H9 (cell line): ENCODE measurements at places on chromosomes 12 and 14.

- no peak for DNase-seq
Measured at GRCh38 chr12:54126029-54126695, 62.6 kb downstream of the SMUG1 start.

DNA sequence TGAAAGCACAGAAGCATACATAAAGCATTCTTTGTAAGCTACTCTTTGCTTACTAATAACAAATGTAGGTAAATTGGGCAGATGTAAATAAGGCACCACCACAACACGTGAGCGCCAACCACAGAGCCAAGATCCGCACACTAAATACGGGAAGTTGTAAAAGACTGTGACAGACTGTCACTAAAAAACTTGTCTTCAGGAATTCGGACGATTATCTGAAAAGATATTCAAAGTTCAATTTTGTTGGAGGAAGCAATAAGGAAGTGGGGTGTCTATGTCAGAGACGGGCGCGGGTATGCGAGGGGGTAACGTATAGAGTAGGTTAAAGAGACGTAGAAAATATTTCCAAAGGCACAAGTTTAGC, 1.5 kb upstream of the HSP90B1 start:
- DNase-seq: no peak

DNA sequence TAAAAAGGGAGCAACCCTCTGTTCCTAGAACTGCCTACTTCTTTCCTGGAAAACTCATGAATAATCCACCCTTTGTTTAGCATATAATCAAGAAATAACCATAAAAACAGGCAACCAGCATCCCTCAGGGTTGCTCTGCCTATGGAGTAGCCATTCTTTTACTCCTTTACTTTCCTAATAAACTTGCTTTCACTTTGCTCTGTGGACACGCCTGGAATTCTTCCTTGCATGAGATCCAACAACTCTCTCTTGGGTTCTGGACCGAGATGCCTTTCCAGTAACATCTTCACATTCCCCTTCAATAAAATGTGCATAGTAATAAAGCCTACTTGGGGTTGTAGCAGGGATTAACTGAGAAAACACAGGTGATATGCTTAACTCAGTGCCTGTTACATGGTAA, 286.4 kb upstream of the AMIGO2 start:
- no peak for DNase-seq

GRCh38 chr14:106455026-106455425, 928.6 kb downstream of the TMEM121 start:
- no peak for DNase-seq

DNA sequence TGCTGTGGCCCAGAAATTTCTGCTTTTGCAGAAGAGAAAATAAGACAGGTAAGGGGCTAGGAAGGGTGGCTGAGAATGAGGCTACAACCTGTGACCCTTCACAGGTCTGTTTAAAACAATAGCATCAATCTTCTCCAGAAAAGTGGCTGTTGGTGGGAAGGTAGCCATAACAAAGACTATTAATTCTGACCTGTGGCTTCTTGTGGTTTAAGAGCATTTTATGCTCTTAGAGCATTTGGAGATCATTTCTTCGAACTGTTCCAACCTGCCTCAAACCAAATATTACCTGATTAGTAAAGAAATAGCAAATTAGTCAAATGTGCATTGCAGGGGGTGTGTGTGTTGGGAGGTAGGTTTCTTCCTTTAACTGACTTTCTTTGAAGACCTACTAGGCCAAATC, 15.2 kb upstream of the TCP11L2 start:
- no peak for DNase-seq

GRCh38 chr14:93723001-93723400, 65.3 kb downstream of the PRIMA1 start:
- DNase-seq: no peak

GRCh38 chr12:49097381-49097780, 2.8 kb upstream of the DHH start:
- no peak for DNase-seq

- no peak for DNase-seq
Measured at GRCh38 chr14:89794096-89794495, 160.4 kb downstream of the EFCAB11 start.

DNA sequence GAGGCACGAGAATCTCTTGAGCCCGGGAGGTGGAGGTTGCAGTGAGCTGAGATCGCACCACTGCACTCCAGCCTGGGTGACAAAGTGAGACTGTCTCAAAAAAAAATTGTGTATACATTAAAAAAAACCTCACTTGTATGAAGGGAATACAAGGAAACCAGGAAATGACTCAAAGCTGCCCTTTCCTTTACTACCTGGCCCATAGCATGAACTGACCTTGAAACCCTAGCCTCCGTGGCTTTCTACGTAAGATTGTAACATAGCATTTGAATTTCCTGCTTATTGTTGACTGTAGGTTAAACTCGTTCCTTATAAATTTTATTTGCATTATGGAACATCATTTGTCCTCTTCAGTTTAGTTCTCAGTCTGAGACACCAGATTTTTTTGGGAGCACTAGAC, 9.1 kb upstream of the DDX47 start:
- no peak for DNase-seq

DNA sequence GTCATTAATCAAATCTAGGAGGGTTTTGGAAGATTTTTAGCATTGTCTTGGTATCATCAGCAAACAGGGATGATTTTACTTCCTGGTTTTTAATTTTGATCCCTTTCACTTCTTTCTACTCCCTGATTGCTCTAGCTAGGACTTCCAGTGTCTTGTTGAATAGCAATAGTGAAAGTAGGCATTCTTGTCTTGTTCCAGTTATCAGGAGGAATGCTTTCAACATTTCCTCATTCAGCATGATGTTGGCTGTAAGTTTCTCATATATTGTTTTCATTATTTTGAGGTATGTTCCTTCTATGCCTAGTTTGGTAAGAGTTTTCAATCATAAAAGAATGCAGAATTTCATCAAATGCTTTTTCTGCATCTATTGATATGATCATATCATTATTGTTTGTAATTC, 244.2 kb upstream of the CLEC14A start:
- DNase-seq: no peak

DNA sequence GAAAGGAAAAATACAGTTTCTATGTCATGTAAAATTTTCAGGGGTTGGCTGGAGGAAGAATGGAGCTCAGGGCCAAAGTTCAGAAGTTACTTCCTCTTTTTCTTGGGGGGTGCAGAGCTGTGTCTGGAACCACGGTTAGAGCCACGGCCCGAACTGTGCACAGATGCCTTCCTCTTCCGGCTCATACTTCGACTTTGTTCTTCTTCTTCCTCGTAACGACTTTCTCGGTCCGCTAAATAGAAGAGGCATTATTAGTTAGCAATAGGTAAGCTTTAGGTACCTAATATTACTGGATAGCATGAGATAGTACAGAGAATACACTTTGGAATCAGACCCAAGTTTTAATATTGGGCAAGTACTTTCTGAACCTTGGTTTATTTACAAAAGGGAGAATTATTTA, 31.2 kb downstream of the SUPT16H start:
- DNase-seq: no peak

DNA sequence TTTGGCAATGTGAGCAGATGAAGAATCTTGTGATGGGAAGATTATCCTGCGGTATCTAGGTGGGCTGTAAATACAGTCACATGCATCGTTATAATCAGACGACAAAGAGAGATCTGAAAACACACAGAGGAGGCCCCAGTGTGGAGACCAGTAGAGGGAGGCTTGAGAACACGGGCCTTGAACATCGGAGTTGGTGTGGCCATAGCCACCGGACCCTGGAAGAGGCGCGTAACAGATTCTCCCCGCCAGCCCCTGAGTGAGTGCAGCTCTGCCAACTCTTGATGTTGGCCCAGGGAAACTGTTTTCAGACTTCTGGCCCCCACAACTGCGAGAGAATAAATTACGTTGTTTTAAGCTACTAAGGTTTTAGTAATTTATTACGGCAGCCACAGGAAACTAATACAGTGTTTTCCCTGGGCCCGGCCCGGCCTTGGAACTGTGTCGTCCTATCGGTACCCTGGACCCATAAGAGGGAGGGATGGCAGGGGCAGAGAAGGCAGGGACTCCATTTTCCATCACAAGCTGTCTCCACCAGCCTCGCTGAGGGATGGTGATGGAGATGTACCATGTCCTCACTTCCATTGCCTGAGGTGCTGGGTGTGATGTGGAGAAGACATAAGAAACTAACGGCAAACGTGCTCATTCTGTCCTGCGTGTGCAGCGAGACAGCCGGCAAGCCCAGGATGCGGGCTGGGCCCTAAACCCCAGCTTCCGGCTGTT, 91.6 kb downstream of the NTF3 start:
- no peak for DNase-seq

GRCh38 chr12:122282061-122282460, 15.8 kb upstream of the VPS33A start:
- DNase-seq: no peak

DNA sequence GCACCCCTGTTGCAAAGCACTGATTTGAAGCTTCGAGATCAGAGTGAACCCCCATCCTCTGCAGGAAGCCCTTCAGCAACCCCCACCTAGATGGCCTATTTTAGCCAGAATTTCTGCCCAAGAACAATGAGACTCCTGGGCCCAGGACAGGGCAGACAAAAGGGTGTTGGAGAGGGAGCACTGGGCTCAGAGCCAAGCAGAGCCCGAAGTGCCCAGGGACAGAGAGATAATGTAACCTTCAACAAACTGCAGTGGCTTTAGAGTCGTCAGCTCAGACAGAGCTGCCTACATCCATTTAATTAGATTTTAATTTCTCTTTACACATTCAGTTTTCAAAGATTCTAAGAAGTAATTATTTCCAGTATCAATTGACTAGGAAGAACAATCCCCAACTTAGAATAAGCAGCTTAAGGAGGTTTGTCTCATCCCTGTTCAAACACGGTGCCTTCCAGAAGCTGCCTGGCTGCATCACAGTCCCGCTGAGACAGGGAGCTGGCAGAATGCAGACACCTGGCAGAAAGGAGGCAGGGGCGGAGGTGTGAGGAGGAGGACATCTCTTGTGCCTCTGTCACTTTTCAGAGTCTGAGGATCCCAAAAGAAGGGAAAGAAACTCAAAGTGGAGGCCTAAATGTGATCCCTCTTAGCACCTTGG, 504.9 kb upstream of the CCDC196 start:
- no peak for DNase-seq

DNA sequence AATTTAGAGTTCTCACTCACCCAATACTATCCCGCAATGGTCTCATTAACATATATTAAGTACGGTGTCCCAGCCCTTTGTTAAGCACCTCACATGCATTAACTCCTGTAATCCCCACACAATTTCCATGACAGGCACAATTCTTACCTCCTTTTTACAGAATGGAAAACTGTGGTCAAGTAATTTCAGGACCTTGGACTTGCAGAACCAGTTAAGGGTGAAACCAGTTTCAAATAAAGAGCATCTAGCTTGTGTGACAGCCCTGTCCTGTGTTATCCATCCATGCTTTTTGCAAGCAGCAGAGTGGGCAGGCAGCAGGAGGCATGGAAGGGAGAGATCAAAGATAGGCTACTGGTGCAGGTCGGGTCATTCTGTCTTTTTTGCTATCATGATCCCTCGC, 470.8 kb downstream of the NELL2 start:
- DNase-seq: peak; percentile 39

GRCh38 chr12:76060111-76060510, 24.4 kb downstream of the NAP1L1 start:
- no peak for DNase-seq

GRCh38 chr12:107884769-107885694, 110.5 kb downstream of the ASCL4 start:
- peak; percentile 76 for DNase-seq

DNA sequence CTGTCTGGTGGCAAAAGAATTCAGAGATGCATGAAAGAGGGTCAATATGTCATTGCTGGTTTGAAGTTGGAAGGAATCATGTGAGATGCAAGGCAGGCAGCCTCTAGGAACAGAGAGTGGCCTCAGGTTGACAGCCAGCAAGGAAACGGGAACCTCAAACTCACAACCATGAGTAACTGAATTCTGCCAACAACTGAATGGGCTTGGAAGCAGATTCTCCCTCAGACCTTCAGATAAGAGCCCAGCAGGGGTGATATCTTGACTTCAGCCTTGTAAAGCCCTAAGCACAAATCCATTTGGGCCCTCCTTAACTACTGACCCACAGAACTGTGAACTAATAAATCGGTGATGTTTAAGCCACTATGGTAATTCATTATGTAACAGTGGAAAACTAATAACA, 35.8 kb downstream of the USP15 start:
- no peak for DNase-seq

DNA sequence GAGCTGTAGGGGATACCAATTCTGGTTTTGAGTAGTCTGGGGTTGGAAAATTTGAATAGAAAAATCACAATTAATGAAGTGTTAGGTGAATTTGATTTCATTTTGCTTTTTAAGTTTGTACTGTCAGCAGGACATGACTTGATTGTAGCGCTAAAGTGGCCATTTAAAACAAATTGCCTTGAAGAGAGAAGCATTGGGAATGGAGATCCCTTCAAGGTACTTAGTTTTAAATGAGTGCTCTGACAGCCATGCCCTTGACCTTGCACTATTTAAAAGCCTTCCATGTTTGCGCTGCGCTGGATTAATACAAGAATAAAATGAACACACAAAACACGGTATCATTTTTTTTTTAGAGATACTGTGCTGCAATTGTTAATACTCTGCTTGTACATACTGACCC, 345.9 kb downstream of the NAV3 start:
- no peak for DNase-seq

DNA sequence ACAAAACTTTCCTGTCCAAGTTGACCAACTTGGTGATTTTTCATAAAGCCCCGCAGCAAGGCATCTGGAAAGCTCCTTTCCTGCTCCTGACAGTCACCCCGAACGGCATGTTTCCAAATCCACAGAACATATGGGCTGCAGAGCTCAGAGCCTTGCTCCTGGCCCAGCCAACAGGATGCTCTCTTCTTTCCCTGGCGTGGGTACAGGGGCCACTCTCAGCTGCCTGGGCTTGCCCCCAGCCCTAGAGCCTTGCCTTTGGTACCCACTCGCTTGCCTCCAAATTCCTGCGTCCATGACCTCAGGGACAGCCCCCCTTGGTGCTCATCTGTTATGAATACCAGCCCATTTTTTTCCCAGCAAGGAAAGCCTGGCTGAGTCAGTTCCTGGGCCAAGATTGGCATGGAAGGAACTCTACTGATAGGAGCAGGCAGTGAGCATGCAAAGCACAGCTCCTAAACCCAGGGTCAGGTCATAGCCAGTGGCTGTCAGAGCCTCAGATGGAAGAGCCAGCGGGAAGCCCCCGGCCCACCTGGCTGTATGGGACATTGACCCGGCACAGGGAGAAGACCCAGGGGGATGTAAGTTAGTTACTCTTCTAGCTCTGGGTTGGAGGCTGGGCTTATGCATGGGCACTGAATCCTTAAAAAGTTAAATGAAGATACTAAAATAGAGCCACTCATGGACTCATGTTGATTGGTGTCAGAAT, 105.3 kb upstream of the RTL1 start:
- DNase-seq: no peak

- DNase-seq: no peak
Measured at GRCh38 chr12:43222796-43223195, 329.2 kb downstream of the ADAMTS20 start.

- no peak for DNase-seq
Measured at GRCh38 chr12:45400991-45401390, 185.1 kb downstream of the ANO6 start.

GRCh38 chr12:112616469-112617152, 174.9 kb upstream of the RPH3A start:
- peak; percentile 83 for DNase-seq

GRCh38 chr14:100321473-100322137, 1.5 kb upstream of the SLC25A47 start:
- no peak for DNase-seq
